ENCODE measurements at places on chromosomes 5 and 9.

DNA sequence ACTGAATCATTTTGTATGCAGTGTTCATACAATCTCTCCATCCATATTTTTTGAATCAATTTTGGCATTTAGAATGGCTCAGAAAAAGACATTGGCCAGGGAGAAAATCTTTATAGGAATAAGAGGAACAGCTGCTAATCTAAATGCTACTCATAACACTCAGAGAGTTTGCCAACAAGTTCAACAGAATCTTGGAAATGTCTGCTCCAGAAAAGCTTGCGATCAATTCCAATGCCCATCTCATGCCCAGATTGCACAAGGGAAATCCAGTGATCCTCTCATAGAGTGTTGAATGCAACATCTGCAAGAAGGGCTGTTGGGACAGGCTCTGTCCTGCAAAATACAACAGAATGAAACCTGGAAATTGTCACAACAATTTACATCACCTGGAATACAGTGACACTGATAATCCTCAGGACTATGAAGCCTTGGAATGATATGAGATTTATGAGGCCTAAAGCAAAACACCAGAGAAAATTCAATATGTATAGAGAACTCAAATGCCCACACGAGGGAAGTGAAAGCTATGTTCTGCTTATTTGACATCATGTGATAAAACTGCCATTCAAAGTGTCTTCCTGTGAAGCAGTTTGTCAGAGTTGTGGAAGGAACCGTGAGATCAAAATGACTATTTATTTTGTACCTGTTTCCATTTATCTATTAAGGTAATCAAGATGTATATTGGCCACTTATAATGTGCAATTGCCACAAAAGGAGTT, 190.1 kb downstream of the PARP8 start:
- DNase-seq, result no peak

- no peak for DNase-seq
These were observed 57.9 kb upstream of the FST start for GRCh38 chr5:53422539-53422938.

DNA sequence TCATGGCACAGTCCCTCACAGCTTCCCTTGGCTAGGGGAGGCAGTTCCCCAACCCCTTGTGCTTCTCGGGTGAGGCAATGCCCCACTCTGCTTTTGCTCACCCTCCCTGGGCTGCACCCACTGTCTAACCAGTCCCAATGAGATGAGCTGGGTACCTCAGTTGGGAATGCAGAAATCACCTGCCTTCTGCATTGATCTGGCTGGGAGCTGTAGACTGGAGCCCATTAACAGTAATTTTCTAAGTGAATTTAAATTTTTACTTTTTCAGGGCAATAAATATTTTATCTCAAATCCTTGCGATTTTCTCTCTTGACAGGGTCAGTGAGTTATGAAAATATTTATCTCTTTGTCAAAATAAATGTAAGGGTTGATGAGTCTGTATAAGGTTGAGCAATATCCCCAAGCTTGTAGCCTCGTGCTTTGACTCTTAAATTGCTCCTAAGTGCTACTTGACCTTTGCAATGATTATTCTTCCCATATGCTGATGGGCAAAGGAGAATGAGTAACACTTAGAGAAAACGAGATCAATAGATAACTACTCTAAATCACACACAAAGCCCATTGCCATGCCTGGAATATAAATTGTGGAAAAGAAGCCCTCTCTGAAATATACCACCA, 82.1 kb upstream of the MOCS2 start:
- DNase-seq, result no peak

- DNase-seq, result peak; percentile 5
These were observed 61.0 kb downstream of the ARL15 start for GRCh38 chr5:54249210-54250028.

- DNase-seq, result no peak
These were observed 114.0 kb downstream of the CARTPT start for GRCh38 chr5:71832812-71833715.

GRCh38 chr9:75482566-75482965, 394.3 kb downstream of the OSTF1 start:
- DNase-seq, result no peak

GRCh38 chr5:57716661-57717060, 234.1 kb upstream of the ACTBL2 start:
- DNase-seq, result no peak

- DNase-seq, result no peak
These were observed 292.7 kb upstream of the TARS1 start for GRCh38 chr5:33148076-33148513.

- no peak for DNase-seq
These were observed 37.4 kb downstream of the SNX24 start for GRCh38 chr5:122882831-122883230.

Measured in CD4-positive, alpha-beta T cell treated with Interleukin-12 subunit alpha and Interleukin-12 subunit beta, for 1 hour (primary cell).